ENCODE measurements at places on chromosomes 4 and X. TPM values are rescaled to one million over a fixed set of nuclear protein-coding genes. Genes with fewer than 3 reads are reported as not detected.

Gene NMU
- not detected for total RNA-seq

Gene C4orf36
- total RNA-seq = 0.59 TPM

GRCh38 chr4:77095101-77095821, 19.5 kb upstream of the CCNI start:
- peak; percentile 89 for DNase-seq

- no peak for DNase-seq
Observed at GRCh38 chr4:15653864-15654592, 1.1 kb downstream of the FBXL5 start.

DNA sequence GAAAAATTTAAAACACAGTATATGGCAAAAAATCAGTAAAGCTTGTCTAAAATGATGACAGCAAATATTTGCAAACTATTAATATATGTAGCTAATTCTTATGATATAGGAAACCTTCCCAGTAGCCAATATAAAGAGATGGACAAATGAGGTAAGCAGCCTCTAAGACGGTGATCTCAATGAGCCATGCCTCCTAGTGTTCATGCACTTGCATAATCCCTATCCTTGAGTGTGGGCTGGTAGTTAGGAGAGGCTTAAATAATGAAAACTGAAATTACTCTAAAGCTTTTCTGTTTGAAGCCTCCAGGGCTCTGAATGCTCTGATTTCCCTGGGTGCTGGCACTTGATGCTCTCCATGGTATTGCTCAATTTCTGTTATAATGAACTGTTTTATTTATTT, 24.6 kb upstream of the ARMCX4 start:
- no peak for DNase-seq

Gene ZGRF1
- total RNA-seq = 1.7 TPM

- no peak for DNase-seq
Observed at GRCh38 chrX:66163849-66164411, at the start of gene HEPH. Gene HEPH (plus strand): TSS chrX:66164247. CDS start chrX:66170571, 6,324 bp downstream.

GRCh38 chr4:154490234-154490582, 1.4 kb downstream of the DCHS2 start:
- DNase-seq = no peak

Gene FNIP2
- total RNA-seq = 46.2 TPM

DNA sequence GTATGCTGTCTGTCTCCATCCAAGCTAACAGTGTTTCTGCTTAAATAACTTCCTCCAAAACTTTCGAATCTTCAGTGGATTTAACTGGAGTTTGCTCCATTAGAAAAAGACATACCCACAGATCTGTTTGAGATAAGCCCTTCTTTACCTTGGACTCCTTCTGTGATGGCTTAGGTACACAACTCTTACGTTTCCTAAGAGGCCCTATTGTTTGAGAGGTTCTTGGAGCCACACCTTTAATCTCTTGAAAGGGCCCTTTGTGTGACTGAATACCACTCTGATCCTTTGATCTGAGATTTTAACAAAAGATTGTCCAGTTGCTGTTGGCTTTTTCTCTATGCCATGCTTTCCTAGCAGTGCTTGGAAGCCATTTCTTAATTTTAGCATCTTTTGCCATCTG, 92.5 kb downstream of the AKAP4 start:
- no peak for DNase-seq

DNA sequence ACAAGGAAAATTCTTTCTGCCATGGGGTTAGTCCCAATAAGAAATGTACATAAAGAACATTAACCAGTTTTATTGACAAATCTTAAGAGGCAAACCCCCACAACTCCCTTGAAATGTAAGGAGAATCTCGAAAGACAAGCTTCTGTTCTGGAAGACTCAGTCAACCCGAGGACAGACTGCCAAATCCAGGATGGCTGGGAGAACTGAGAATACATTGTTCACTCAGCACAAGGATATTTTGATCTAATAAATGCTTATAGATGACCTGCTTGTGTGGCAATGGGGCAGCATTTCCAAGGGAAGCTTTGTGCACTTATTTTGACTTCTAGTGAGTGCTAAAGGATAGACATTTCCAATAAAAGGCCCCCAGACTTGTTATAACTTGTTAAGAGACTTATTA, 280.4 kb downstream of the DHX15 start:
- DNase-seq = no peak

All from Right ventricle myocardium superior (tissue), 1 donor.